ENCODE measurements at places on chromosomes 11 and 22. TPM values are rescaled to one million over a fixed set of nuclear protein-coding genes. Genes with fewer than 3 reads are reported as not detected.

GRCh38 chr11:58734681-58735490 is 3.1 kb upstream of the GLYAT start:
- DNase-seq, result no peak

GRCh38 chr11:113497066-113497910 is 22.1 kb upstream of the DRD2 start:
- no peak for DNase-seq

DNA sequence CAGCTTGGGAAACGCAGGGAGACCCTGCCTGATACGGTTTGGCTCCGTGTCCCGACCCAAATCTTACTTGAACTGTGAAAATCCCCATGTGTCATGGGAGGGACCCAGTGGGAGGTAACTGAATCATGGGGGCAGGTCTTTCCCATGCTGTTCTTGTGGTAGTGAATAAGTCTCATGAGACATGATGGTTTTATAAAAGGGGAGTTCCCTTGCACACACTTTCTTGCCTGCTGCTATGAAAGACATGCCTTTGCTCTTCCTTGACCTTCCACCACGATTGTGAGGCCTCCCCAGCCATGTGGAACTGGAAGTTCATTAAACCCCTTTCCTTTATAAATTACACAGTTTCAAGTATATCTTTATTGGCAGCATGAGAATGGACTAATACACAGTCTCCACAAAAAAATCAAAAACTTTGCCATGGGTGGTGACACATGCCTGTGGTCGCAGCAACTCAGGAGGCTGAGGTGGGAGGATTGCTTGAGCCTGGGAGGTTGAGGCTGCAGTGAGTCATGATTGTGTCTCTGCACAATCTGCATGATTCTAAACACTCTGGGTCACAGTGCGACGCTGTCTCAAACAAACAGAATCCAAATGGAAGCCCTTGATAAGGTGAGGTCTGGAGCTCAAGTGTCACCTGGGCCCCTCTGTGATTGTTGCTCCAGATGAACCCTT is 34.9 kb downstream of the SYN3 start:
- DNase-seq, result no peak

GRCh38 chr22:31611061-31611760 is 50.8 kb downstream of the PISD start:
- DNase-seq, result no peak

GRCh38 chr22:45336971-45337431 is 27.3 kb downstream of the FAM118A start:
- no peak for DNase-seq

GRCh38 chr11:5364214-5364613 is 12.9 kb downstream of the OR51B6 start:
- no peak for DNase-seq

DNA sequence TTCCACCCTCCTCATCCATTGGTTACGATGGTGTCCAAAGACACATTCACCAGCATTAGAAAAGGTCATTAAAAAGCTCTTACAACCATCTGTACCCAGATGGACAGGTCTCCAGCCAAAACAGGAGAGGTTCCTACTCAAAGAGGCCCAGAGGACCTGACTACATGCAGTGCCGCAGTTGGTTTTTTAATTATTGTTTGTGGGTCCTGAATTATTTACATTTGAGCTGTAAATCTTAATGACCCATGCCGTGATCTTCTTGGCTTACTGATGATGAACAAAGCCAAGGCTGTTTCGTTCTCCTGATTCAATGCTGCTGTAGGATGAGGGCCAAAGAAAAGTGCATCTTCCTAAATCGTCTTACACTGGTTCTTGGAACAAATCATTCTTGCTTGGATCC is 83.7 kb downstream of the CADM1 start:
- no peak for DNase-seq

- DNase-seq, result no peak
These were observed 16.4 kb downstream of the CABIN1 start for GRCh38 chr22:24027389-24027975.

Gene PDE2A
- 0.91 TPM for total RNA-seq

Gene RAG2
- not detected for total RNA-seq

Gene SAA4
- not detected for total RNA-seq

Gene VPS37C
- total RNA-seq, result 30.8 TPM

GRCh38 chr11:87301785-87302540 is 264.2 kb downstream of the TMEM135 start:
- no peak for DNase-seq

Gene SPTBN2
- 55.0 TPM for total RNA-seq

DNA sequence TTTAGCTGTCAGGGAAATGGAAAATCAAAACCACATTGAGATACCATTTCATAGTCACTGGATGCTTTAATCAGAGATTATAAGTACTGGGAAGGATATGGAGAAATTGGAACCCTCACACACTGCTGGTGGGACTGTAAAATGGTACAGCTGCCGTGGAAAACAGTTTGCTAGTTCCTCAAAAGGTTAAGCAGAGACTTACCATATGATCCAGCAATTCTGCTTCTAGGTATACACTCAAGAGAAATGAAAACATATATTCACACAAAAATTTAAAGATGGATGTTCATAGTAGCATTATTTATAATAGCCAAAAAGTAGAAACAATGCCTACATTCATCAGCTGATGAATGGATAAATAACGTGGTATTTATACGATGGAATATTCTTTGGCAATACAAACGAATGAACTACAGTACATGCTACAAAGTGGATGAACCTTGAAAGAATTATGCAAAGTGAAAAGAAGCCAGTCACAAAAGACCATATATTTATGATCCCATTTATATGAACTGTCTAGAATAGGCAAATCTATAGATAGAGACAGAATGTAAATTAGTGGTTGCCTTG is 23.0 kb downstream of the RNF121 start:
- DNase-seq, result no peak

Gene CRKL
- total RNA-seq, result 81.4 TPM

DNA sequence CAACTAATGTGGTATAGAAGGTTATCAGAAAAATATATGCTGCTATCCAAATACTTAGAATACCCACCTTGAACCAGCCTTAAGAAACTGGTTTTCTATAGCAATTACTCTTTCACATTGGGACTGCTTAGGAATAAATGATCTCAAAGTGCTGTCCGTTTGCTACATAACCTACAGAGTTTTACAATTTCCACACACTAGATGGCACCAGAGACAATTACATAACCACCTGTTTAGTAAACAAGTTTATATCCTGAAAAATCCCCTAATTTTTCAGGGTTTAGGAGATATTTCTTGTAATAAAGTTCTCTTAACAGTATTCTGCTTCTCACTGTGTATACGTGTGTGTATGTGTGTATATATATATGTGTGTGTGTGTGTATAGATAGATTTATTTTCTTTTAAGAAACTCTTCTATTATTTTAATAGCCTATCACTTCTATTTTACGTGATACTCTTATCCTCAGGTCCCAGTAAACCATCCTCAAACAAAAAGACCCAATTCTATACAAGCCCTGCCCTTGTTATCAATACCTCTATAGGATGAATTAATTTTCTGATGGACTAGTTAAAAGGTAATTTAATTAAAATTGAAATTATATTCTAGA is 6.7 kb upstream of the OR5I1 start:
- no peak for DNase-seq

- no peak for DNase-seq
These were observed 42.6 kb downstream of the SLC35F2 start for GRCh38 chr11:107816028-107816427.

DNA sequence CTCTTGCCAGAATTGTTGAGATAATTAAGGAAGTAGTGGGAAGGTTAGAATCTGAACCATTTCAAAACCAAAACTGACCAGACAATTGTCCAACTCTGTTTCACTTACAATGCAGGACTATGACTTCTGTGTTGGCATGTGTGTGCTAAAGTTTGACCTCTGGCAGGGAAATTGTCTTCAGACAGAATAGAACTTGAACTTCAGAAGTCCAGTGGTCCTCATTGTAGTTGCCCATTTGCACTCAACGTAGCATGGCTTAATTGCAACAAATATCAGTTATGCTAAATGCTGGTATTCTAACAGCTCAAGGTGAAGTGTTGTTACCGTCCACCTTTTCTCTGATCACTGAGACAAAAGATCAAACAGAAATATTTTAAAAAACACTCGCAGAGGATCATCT is 47.2 kb downstream of the BLID start:
- DNase-seq, result no peak

DNA sequence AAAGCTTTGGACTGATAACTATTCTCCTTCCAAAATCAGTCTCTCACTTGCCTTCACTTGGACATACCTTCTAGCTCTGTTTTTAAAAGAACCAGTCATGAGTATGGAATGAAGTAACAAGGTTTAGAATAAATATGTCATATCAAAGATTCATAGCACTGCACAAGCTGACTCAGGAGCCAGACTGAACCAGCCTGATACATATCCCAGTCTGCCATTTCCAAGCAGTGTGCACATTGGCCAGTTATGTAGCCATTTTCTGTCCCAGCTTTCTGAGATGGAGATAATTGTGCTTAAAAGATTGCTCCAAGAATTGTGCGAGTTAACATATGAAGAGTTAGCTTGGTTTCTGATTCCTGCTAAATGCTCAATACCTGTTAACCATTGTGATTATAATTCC is 311.3 kb downstream of the C11orf87 start:
- DNase-seq, result no peak

Gene APOA5
- not detected for total RNA-seq

- DNase-seq, result no peak
These were observed 53.8 kb upstream of the BIRC3 start for GRCh38 chr11:102263379-102264003.

DNA sequence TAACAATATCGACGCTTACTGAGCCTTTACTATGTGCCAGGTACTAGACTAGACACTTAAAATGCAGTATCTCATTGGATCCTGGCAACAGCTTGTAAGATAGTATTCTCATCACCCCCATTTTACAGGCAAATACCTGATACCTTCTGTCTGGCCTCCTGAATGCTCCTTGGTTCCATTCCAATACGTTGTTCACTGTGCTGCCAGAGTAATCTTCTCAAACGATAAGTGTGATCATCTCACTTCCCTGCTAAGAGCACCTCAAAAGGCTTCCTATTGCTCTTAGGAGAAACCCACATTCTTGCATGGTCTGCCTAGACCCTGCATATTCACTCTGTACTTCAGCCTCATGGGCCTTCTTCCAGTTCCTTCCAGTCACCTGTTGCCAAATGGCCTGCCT is 1.3 kb upstream of the NRIP3 start:
- no peak for DNase-seq

DNA sequence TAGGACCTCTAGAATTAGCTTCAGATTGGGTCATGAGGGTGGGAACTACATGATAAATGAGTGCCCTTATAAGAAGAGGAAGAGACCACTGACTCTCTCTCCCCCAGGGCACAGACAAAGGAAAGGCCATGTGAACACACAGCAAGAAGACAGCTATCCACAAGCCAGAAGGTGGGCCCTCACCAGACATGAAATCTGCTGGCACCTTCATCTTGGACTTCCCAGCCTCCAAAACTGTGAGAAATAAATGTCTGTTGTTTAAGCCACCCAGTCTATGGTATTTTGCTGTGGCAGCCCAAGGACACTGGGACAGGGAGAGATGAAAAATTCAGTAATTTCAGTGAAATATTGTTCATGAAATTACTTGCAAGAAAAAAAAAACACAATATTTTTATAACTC is 5.9 kb downstream of the RBFOX2 start:
- DNase-seq, result no peak

- no peak for DNase-seq
These were observed 24.0 kb upstream of the LRRC10B start for GRCh38 chr11:61484541-61484940.

Gene OR52R1
- total RNA-seq, result not detected

Gene TMEM191B
- 2.2 TPM for total RNA-seq

GRCh38 chr11:118618991-118619375 is 11.6 kb downstream of the PHLDB1 start:
- no peak for DNase-seq

- DNase-seq, result no peak
These were observed 86.9 kb upstream of the NNMT start for GRCh38 chr11:114209343-114209742.

Gene SLC15A3
- total RNA-seq, result 4.8 TPM

Gene ARFGAP3
- 26.3 TPM for total RNA-seq

Gene C2CD2L
- total RNA-seq, result 7.3 TPM

Gene INSC
- not detected for total RNA-seq

Gene STK33
- 22.6 TPM for total RNA-seq

Measured in progenitor cell of endocrine pancreas (in vitro differentiated cells).